ENCODE measurements at places on chromosomes 5 and 9.

DNA sequence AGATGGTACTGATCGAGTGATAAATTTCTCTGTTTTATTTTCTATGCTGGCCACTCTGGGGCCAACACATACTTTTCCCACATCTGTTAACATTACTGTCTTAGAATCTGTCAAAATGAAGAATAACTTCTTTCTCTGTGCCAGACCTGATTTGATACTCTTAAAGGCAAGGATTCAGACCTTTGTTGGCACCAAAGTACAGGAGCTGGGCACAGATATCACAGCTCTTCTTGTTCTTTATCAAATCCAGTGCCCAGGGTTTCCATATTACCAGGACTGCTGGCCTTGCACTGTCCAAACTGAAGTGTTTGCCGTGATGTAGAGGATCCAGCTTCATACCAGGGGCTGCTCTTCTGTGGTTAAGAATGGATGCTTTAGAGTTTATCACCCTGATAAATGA, 20.9 kb downstream of the ZNF474 start:
- no peak for DNase-seq

GRCh38 chr5:112614285-112614684, 123.4 kb upstream of the APC start:
- DNase-seq = no peak

- DNase-seq = no peak
These were observed 65.6 kb downstream of the COL5A1 start for GRCh38 chr9:134707031-134707680.

DNA sequence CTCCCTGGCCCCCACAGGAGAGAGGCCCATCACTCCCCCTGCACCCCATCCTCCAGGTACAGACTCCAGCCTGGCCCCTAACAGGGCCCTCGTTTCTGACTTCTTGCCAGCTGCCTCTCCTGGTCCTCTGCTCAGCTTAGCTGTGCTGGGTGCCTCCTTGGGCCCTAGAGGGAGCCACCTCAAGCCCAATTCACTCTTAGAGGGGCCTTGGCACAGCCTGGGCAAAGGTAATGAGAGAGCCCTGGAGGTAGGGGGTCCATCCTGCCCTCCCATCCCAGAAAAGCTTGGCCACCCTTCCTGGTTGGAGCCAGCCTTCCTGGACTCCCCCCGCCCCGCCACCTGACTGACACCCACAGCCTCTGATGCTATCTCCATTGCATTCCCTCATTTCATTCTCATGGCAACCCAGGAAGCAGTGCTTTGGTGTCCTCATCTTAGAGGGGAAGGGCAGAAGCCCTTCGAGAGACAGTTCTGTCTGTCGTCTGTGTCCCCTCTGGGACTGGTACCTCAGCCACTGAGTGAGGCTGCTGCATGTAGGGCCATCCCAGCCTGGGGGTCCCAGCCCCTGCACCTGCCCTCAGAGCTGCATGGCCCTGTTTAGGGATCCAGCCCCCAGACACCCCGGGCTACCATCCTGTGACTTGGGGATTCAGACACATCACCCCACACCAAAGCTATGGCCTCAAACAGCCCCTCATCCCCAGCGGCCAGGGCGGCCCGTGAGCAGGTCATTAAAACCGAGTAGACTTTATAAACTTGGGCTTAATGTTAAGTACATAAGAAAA, 95.5 kb downstream of the BARX1 start:
- no peak for DNase-seq

Measured in stimulated activated CD4-positive, alpha-beta T cell treated with anti-CD3 and anti-CD28 coated beads, Interleukin-4, amount 100 ng/mL, for 48 hours (primary cell).